ENCODE measurements at places on chromosomes 5 and 9.

GRCh38 chr5:145941096-145941447 is 4.7 kb downstream of the SH3RF2 start:
- no peak for DNase-seq

- DNase-seq = no peak
Observed at GRCh38 chr5:138832218-138832617, 42.9 kb downstream of the LRRTM2 start.

- no peak for DNase-seq
Observed at GRCh38 chr9:89405826-89406225, 87.5 kb downstream of the SECISBP2 start.

DNA sequence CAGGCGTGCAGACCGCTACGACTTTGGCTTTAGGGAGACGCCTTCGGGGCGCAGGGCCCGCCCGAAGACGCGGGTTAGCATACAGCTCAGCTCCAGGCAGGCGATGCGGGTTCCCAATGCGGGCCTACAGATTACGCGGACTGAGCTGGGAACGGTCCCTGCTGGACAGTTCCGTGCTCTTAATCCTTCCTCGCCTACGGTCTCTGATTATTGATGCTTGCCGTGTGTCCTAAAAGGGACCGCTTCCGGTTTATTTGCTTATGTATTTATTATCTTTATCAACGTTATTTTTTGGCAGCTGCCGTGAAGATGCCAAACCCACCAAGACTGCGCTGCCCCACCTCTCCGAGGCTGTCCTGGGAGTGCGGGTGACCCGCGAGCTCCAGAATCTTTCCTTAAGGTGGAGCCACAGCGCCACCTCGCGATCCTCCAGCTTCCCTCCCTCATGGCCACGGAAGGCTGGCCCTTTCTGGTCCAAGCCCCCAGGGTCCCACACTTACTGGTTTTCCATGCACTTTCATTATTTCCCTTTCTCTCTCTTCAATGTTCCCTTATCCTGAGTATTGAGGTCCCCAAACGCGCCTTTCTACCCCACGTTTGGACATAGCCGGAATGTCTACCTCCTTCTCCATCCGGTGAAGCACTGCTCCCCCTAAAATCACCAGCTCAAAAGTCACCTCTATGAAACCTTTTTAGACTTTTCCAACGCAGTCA is 7.0 kb upstream of the EBF1 start:
- DNase-seq = peak; percentile 89

All from left hindlimb (tissue), 1 donor.